ENCODE measurements at places on chromosomes 7 and 10. TPM values are rescaled to one million over a fixed set of nuclear protein-coding genes. Genes with fewer than 3 reads are reported as not detected.

DNA sequence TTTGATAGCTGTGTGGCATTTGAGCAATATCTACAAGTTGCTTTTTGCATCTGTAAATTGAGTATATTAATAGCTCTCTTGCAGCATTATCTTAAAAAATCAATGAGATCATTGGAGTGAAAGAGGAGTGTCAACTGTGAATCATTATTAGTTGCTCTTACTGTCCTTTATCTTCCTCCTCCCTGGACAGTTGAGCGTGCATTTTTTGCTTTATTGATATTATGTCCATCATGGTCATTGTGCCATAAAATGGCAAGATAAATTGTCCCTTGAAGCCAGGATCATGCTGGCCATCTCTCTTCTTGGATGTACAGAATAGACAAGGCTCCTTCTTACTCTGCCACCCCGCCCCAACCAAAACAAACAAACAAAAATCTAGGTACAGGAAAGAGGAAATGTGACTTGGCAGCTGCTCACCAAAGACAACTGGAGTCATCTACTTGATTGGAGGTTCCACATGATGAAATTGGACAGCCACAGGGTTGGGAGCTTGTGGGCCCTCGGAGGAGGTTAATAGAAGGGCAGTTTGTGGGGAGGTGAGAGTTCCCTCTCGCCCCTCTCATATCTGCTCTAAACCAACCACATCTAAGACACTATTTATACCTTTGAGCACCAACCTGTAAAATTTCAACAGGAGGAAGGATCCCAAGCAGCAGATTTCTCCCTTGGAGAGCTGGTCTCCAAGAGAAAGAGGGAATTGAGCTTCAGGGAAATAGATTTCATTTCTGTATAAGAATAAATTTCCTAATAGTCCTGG lies 252.7 kb downstream of the SKIDA1 start:
- DNase-seq: no peak

GRCh38 chr10:101285519-101286070 lies 56.3 kb upstream of the LBX1 start:
- no peak for DNase-seq

- no peak for DNase-seq
Measured at GRCh38 chr7:13872709-13873108, 116.8 kb downstream of the ETV1 start.

DNA sequence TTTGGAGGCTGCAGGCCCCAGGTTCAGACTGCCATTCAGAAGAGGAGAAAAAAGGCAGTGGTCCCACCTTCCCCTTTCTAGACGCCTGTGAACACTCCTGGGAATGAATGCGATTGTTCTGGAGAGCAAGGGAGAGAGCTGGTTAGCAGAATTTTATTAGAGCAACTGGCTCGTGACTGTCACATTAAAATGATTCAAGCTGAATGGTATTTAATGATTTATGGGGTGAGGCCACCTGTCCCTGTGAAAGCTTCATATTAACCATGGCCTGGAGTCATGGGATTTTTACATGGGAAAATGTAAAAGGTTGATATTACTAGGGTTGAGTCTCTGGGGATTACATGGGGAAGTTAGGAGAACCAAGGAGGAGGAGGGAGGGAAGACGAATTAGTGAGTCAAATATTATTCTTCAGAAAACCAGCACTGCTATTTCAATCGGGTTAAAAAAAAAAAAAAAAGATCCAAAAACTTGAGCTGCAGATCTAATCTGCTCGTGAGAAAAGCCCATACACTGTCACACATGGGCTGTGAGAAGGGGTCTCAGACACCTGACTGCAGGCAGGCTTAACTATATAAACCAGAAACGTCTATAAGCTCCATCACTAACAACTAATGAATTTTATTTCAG lies 8.3 kb downstream of the CXCL12 start:
- no peak for DNase-seq

GRCh38 chr7:151014950-151015349 lies 9.3 kb downstream of the ATG9B start:
- DNase-seq: no peak

- no peak for DNase-seq
Measured at GRCh38 chr7:105600720-105601550, 19.6 kb upstream of the EFCAB10 start.

GRCh38 chr10:102775935-102776669 lies 32.4 kb downstream of the WBP1L start:
- peak; percentile 93 for DNase-seq

- no peak for DNase-seq
Measured at GRCh38 chr10:108848046-108848445, 1075.3 kb downstream of the XPNPEP1 start.

DNA sequence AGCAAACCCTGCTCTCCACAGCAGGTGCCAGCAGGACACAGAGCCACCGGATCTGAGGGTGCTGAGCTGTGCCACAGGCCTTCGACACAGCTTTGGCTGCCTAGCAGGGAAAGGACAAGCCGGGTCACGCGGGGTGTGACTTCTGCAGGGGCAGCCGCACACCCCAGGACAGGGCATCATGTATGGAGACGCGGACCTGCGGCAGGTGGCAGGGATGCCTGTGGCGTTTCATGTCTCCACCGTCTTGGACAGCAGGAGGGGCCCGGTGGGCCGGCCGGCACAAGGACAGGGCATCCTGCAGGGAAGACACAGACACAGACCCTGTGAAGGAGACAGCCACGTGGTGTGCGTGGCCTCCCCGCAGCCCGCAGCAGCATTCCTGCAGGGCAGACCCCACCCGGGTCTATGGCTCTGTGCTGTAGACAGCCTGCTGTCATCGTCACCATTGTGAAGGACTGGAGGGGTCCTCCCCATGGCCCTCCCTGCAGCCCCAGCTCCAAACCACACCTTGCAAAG lies 109.2 kb downstream of the PDGFA start:
- no peak for DNase-seq

- no peak for DNase-seq
Measured at GRCh38 chr7:39937366-39938153, 12.5 kb upstream of the CDK13 start.

DNA sequence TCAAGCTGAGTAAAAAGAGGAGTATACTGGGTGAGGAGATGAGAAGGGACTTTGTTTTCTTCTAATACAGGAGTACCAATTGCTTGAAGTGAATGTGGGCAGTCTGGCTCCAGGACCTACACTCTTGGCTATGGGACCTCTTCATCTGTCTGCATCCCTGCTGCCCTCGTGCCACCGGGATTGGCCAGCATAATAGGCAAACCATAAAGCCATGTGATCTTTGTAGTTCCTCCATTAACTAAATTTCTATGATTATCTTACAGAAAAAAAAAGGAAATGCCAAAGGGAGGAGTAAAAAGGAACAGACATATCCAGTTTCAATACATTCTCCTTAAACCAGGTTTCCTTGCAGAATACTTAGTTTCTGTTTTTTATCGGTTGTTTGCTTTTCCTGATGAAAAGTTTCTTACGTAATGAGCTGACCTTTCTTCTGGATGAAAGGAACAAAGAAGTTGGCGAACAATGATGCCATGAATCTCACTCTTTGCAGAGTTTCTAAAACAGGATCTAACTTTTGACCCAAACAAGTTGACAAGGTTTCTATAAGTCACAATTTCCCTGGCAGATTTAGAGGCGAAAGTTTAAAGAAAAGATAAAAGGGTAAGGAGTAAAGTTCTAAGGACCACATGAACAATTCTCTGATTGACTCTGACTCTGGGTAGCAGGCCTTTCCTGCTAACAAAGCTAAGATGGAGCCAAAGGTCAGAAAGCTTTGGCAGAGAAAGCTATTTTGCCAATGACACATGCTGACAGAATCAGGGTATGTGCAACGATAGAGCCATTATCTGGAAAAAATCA lies 54.1 kb downstream of the LAMB1 start:
- no peak for DNase-seq

The POU6F2 gene
- not detected for total RNA-seq

The PNLIPRP1 gene
- not detected for total RNA-seq

The ADRB1 gene
- total RNA-seq: not detected

The LSM8 gene
- 7.9 TPM for total RNA-seq

The FAM25C gene
- total RNA-seq: not detected

The MYO1G gene
- 5.9 TPM for total RNA-seq

The EFCAB10 gene
- not detected for total RNA-seq

The WAPL gene
- total RNA-seq: 14.7 TPM

The METTL27 gene
- total RNA-seq: not detected

The SFMBT2 gene
- total RNA-seq: 2.2 TPM

The FOXI2 gene
- not detected for total RNA-seq

The ADARB2 gene
- not detected for total RNA-seq

The SLC18A2 gene
- total RNA-seq: not detected

The EGR2 gene
- total RNA-seq: 11.9 TPM

The MYOF gene
- 68.2 TPM for total RNA-seq
